Epithelial cell of proximal tubule (primary cell): ENCODE measurements at places on chromosomes 1 and 21. TPM values are rescaled to one million over a fixed set of nuclear protein-coding genes. Genes with fewer than 3 reads are reported as not detected.

Gene NEK2
- total RNA-seq: 28.0 and 36.4 TPM in 2 replicates

Gene CLDN8
- not detected in 2 replicates for total RNA-seq

GRCh38 chr1:182687361-182687760 lies 3.0 kb upstream of the RGS8 start:
- no peak for DNase-seq

DNA sequence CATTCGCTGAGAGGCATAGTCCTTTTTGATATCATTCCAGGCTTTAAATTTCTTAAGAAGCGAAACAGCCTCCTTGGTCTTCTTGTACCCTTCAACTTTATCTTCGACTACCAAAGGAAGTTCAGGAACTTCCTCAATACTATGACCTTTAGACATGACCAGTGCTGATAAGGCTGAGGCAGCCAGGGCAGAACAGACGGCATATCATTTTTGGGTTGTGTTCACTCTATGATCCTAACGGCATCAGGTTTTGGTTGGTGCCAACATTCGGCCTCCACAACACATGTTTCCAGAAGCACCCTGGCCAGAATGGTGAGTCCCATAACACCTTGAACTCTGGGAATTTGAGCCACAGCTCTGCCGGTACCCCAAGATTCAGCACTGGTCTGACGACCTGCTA lies 31.4 kb upstream of the MYOC start:
- no peak for DNase-seq

Gene LCE6A
- not detected in 2 replicates for total RNA-seq
